Germinal center (tissue), 1 donor: ENCODE measurements at places on chromosomes 4 and X.

DNA sequence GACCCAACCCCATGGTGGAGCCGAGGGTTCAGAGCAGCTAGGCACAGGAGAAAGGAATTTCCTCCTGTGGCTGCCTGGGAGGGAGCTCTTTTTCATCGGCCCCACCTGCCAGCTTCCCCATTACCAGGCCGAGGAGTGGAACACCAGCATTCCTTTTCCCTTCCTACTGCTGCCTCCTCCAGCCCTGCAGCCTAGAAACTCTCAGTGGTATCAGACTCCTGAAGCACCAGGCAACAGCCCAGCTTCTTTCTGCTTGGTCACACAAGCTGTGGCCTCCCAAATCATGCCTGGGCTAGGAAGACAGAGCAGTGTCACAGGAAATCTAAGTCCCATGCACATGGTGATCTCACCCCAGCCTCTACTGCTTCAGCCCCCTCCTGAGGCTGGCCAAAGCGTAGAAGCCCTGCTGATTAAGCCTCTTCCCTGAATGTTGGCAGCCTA is 30.1 kb downstream of the RTL5 start:
- DNase-seq, result no peak

DNA sequence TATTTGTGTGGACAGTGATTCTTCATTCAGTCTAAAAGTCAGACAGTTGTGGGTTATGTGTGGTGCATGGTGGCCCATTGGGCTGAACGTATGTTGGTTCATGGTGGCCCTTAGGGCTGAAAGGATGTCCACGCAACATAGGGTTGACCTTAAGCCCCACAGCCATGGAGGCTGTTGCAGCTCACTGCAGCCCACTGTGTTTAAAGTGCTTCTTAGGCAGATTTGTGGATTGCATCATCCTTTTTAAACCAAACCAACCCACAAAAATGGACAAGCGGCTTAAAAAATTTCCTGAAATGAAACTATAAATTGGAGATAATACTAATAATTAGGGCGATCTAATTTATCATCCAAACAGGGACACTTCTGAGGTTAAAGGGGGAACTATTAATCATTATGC is 219.0 kb upstream of the GATB start:
- DNase-seq, result no peak

- no peak for DNase-seq
Observed at GRCh38 chr4:2219233-2219760, 22.6 kb downstream of the HAUS3 start.

DNA sequence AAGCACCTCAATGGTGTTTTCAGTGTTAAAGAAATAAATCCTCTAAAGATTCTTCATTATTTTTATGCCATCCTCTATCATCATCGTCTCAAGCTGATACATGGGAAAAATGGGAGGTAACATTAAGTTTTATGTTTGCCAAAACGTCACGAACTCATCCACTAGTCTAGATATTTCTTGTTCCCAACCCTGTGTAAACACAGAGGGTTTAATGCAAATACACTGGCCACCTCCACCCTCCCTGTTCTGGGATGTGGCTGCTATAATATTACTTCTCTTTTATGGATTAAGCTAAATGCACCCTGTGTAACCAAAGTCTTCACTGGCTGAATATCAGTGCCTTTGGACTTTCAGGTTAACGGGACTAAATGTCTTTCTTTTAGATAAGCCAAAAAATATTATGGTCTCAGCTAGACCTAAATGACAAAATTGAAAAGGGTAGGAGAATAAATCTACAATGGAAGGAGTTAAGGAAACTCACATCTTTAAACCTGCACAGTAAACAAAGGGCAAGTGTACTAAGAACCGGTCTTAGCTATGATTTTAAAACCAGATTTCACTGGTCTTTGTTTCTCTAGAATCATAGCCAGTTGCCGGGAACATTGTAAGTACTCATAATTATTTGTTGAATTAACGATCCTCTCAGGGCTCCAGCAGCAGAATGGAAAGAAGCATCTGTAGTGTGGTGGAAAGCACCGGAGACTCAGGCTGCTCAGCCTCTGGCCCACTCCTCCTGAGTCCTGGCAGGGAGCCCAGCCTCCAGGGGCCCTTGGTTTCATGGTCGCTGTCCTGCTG is 103.5 kb upstream of the NOCT start:
- no peak for DNase-seq

GRCh38 chrX:67604979-67605703 is 61.3 kb downstream of the AR start:
- DNase-seq, result no peak

- no peak for DNase-seq
Observed at GRCh38 chr4:132417220-132417619, 731.9 kb upstream of the PCDH10 start.

GRCh38 chr4:144787365-144788258 is 141.7 kb downstream of the HHIP start:
- peak; percentile 20 for DNase-seq

- no peak for DNase-seq
Observed at GRCh38 chr4:152678841-152679240, 956 bp downstream of the TMEM154 start.

GRCh38 chr4:25667931-25668557 is 12.4 kb downstream of the SLC34A2 start:
- no peak for DNase-seq

GRCh38 chr4:156923525-156923924 is 48.1 kb downstream of the PDGFC start:
- DNase-seq, result no peak

DNA sequence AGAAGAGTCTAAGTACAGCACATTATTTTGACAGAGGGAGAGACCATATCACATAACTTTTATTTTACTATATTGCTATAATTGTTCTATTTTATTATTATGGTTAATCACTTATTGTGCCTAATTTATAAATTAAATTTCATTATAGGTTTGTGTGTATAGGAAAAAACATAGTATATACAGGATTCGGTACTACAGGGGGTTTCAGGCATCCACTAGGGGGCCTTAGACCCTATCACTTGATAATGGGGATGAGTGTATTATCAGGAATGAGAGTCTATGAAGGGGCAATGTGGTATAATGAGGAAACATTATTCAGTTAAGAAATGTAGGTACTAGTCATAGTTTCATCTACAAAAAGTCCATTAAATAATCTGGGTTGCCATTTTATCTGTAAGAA is 833.1 kb downstream of the C4orf33 start:
- no peak for DNase-seq

DNA sequence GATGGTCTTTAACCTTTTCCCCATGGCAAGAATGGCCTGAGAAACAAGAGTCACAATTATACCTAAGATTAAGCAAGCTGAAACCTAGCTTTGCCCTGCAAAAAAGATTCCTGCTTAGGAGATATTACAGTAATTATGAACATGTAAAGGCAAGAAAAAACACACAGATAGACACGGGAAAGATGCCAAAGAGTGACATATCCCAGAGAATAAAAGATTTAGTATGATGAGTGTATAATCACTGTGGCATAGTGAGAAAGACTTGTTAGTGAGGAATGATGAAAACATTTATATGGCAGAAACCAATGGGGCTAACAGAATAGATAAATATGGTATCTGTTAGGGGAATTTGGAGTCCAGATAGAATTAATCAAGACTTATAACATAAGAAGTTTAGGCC is 29.6 kb upstream of the TASL start:
- no peak for DNase-seq

DNA sequence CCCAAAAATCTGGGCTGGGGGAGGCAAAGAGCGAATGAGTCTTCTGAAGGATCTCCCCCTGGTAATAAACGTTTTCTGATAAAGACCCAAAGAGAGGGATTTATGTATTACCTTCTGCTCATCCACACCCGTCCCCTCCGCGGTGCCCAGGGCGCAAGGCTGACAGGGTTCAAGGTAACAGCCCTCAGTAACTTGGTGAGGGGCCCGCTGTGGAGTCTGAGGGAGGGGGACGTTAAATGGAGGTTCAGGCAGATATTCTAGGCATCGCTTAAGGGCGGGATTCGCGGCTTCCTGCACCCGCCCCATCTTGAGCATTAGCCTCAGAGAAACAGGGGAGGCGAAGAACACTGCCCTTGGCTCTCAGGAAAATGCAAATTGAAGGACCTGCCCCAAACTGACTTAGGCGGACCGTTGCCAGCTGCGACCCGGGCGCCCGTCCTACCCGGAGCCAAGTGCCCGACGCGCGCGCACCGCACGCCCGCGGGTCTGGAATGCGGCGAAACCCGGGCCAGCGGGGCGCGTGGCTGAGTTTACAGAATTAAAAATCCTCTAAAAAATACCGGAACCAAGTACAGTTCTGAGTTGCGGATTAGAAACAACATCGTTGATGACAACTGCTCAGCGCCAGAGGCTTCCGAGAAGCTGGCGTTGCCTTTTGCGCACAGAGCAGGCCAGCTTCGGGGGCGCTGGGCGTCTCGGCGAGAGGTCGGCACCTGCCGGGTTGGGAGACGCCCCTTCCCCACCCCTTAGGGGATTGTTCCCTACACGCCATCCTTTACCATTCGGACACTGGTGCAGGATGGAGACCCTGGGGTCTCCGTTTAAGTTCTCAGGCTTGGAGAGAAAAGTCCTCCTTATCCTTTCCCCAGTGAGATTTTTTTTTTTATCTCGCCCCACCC is 2.8 kb downstream of the HELT start:
- DNase-seq, result no peak

- no peak for DNase-seq
Observed at GRCh38 chr4:98950925-98951324, 22.0 kb upstream of the EIF4E start.

DNA sequence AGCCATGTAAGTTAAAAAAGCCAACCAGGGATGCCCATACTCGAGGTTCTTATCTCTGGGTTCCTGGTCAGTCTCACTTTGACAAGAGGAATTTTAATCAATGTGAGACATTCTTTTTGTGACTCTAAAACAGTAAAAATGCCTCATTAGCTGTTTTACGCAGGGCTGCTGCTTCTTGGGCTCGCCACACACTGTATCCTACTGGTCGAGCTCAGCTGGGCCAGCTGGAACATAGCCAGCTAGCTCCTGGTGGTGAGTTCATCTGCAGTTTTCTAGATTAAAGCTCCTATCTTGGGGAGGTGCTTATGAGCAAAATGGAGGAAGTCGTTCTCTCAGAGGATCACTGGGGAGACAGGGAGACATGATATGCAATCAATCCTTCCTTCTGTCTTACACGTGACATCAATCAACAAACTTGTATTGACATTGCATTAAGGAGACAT is 55.9 kb upstream of the LEF1 start:
- no peak for DNase-seq

- DNase-seq, result no peak
Observed at GRCh38 chr4:11628093-11628725, 199.5 kb upstream of the HS3ST1 start.

- no peak for DNase-seq
Observed at GRCh38 chr4:128827296-128827695, 17.8 kb downstream of the JADE1 start.

- DNase-seq, result no peak
Observed at GRCh38 chr4:128635141-128635954, 174.2 kb upstream of the JADE1 start.

GRCh38 chr4:17997129-17997528 is 24.4 kb downstream of the LCORL start:
- no peak for DNase-seq

DNA sequence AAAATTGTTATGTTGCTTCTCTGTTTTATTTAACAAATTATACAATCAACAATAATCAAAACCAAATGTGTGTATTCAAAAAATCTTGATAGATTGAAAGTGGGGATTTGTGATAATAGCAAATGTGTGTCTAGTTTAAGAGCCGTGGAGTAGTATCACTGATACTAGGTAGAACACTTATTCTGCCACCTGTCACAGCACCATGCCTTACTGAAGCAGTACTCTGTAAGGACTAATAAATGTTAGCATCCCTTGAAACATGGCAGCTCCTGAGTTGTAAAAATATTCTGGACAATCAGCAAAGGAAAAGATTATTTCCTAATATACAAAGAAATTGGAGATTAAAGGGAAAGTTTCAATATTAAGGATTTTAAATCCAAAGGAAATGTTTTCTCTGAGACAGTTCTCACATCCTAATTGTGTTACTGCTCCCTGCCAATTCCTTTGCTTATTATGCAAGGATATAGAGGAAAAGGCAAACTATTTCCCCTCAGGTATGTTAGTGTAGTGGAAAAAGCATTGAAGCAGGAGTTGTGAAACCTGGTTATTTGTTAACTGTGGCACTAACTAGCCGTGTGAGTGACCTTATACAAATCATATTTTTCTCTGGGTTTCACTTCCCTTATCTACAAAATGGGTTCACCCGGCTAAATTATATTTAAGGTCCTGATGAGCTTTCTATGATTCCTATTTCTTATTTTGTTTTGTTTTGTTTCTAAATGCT is 303.1 kb downstream of the ARHGAP24 start:
- peak; percentile 50 for DNase-seq

- DNase-seq, result no peak
Observed at GRCh38 chr4:7571701-7572100, 137.0 kb upstream of the PSAPL1 start.

DNA sequence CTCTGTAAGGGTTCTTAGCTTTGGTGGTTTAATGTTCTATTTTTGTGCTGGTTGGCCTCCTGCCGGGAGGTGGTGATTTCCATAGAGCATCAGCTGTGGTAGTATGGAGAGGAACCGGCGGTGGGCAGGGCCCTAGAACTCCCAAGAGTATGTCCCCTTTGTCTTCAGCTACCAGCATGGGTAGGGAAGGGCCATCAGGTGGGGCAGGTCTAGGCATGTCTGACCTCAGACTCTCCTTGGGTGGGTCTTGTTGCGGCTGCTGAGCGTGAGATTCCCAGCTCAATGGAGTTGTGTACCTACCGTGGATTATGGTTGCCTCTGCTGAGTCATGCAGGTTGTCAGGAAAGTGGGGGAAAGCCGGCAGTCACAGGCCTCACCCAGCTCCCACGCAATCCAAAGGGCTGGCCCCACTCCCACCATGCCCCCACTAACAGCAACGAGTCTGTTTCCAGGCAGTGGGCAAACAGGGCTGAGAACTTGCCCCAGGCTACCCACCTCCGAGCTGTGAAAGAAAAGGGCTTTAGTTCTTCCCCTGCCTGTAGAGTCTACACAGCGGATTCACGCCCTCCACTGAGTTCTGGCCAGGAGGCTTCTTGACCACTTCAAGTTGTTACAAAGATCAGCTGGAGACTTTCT is 235.9 kb downstream of the RPA4 start:
- no peak for DNase-seq

GRCh38 chr4:55947254-55947882 is 1.4 kb upstream of the CEP135 start:
- DNase-seq, result peak; percentile 61

- no peak for DNase-seq
Observed at GRCh38 chr4:74394476-74395136, 29.7 kb downstream of the EREG start.

DNA sequence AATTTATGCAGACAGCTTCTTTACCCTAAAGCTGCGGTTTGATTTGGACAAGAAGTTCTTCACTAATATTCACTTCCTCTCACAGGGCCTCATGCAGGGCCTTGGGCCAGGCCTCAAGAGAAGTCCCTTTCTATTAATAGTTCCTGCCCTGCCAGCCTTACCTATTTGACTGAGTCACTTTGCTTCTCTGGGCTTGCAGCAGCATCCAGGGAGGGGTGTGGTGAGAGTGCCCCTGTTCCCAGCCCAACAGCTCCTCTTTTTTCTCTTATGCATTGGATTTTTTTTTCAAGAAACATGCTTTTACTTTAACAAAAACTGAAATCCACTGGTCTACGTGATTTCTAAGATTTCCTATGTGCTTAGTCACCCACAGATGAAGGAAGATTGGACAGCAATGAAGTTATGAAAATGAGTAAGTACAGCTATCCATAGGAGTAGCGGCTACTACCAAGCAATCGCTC is 26.7 kb downstream of the FAM156B start:
- peak; percentile 7 for DNase-seq

GRCh38 chr4:97477974-97478373 is 665.3 kb downstream of the STPG2 start:
- DNase-seq, result no peak
